ENCODE measurements at places on chromosomes 5 and 9. TPM values are rescaled to one million over a fixed set of nuclear protein-coding genes. Genes with fewer than 3 reads are reported as not detected.
A peak's percentile ranks its signal among the peaks of the same experiment; 100 is the strongest.

DNA sequence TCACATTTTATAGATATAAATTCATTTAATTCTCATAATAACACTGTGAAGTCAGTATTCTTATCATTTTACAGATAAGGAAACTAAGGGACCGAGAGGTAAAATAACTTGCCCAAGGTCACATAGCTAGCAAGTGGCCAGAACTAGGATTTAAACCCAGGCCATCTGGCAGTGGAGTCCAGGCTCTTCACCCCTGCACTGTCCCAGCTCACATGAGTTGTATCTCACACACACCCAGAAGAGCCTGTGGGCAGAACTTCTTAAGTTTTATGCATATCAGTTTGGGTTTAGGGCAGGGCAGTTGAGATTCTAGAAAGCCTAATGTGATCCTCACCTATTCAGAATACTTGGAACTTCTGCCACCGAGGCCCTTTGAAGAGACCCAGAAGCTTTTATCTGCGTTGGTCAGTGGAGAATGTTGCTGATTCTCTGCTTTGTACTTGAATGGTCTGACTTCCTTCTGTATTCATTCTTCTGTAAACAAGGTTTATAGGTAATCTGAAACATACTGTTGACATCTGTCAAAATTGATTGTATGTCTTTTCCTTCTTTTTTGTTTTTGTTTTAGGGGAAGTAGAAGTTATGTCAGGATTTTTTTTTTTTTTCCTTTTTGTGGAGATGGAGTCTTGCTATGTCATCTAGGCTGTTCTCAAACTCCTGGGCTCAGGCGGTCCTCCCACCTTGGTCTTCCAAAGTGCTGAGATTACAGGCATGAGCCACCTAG lies 75.8 kb downstream of the KIAA1958 start:
- no peak for DNase-seq

DNA sequence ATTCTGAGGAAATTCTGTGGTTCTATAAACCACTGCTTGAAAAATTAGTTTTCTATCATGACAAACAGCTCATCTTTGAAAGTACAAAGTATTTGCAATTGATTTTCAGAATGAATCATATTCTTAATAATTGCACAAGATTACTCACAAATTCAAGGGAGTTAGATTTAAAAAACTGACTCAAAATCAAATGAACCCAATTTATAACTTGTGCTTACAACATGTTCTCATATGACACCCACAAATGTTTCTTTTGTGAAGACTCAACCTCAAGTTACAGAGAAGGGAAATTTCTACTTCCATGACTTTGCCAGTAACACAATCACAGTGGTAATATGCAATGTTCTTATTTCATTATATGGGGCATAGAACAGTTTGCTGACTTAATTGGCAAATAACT lies 272.0 kb upstream of the ACTBL2 start:
- no peak for DNase-seq

DNA sequence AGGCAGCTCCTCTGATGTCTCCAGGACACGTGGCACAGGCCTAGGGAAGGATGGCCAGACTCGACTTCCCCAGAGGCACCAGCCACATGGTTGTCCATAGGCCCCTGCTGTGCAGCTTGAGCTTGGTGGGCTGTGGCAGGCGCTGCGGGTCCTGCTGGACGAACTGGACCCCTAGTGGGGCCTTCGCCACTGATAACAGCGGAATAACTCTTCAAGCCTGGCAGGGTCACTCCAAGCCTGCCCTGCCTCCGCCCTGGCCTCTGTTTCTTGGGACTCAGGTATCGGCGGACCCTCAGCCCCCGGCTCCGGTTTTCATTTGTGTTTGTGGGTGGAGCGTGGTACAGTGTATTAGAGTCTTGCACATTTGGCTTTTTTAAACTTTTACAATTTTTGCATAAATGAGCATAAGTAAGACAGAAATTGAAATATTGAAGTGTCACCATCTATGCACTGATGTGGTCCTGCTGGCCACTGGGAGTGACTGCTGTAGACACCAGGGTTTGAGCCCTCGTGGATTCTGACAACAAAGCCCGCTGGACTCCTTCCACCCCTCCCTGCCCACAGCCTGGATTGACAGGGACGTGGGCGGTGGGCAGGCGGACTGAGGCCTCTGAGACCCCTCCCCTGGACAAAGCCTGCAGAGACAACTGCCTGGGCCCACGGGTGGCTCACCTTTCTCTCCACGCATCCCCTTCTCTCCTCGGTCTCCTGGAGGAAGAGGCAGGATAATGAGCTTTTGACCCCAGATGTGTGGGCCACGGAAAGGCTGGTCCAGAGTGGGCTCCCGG lies 3.8 kb downstream of the FCN1 start:
- DNase-seq, result peak; percentile 23

DNA sequence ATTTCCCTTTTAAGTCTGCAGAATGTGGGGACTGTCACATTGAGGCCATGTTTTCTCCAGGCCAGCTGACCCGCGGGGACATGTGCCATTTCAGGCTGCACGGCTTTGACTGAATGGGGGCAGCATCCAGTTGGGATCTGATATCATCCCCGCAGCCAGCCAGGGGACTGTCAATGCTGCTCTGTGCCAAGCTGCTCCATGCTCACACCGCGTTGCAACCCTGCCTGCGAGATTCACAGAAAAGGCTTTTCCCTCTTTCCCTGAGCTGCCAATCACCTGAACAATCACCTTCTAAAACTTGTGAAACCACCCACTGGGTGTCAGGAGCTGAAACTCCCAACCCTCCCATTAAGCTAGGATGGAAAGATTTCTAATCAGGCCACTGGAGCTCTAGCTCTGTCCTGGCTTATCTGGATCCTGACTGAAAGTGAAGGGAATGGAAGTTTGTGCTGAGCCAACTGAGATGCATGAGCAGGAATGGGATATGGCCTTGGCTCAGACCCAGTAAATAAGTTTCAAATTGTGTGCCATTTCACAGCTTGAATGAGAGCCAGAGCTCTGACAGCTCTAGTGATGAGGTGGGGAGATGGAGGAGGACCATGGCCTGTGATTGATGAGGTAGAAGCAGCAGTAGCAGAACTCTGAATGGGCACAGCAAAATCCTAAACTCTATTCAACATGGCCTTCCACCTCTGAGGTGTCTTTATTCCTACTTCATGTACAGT lies 34.5 kb upstream of the ZNF366 start:
- no peak for DNase-seq

GRCh38 chr5:160021831-160022446 lies 13.0 kb downstream of the TTC1 start:
- peak; percentile 58 for DNase-seq

DNA sequence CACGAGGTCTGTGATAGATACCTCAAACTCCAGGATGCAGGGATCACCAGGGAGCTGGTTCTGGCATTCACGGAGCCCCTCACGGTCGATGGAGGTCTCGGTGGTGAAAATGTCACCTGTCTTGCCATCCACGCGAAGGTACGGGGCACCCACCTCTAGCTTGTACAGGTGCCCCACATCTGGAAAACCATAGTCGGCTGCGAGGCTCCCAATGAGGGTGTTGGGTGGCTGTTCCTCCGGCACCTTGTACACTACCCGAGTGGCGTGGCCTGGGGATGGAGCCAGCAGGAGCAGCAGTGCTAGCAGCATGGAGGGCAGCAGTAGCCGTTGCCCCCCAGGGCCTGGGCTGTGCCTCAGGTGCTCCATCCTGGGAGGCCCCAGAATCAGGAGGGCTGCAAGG lies 9.2 kb downstream of the PCDH1 start:
- no peak for DNase-seq

DNA sequence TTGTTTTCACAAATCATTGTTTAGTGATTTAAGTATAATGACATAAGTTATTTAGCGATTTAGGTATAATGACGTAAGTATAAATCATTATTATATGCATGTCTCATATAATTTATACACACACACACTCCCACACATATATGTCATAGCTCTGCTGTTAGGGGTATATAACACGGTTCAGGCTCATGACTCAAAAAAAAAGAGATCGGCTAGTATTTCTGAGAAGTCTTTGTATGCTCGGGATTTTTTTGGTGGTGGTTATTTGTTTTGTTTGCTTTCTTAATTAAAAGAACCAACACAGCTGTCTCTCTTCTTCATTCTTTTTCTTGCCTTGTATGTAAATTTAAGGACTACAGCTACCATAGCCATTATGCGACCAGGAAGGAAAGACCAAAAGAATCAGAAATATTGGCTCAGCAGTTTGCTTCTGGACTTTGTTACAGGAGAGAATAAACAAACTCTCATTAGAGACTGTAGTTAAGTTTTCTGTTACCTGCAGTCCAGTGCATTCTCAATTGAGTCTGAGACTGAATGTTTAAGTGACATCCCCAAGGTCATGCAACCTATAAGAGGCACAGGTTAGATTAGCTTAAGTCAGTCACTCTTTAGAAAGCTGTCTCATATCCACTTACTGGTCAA lies 83.2 kb upstream of the NREP start:
- no peak for DNase-seq

GRCh38 chr5:90902651-90903386 lies 344.2 kb downstream of the ADGRV1 start:
- DNase-seq, result no peak

- DNase-seq, result no peak
These were observed 473.2 kb downstream of the ENC1 start for GRCh38 chr5:74167206-74167929.

DNA sequence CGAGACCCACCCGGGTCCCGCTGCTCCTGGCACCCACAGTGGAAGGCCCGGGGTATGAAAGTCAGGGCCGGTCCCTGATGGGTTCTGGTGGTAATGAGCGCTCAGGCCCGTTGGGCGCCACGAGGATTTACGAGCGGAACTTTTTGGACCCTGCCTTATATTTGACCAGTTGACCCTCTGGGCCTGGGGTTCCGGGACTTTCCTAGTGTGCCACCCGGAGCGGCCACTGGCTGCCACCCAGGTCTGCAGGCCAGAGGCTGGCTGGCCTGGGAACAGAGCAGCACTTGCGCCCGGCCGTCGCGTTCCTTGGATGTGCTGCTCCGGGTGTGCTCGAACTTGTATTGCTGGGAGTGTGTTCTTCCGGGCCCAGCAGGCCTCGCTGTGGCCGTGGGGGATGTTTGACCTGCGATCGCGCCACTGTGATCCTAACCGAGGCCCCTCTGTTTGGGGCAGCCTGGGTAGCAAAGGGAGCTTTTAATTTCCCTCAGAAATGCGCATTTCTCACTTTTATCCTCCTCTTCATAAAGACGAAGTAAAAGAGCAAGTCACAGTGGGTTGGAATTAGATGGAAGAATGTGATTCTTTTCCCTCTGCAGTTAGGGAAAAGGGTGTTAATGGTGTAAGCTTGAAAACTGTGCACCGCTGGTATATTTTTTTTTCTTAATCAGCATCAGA lies 1.2 kb downstream of the F2RL1 start:
- peak; percentile 69 for DNase-seq

GRCh38 chr9:129023908-129024233 lies 4.3 kb downstream of the SH3GLB2 start:
- no peak for DNase-seq

DNA sequence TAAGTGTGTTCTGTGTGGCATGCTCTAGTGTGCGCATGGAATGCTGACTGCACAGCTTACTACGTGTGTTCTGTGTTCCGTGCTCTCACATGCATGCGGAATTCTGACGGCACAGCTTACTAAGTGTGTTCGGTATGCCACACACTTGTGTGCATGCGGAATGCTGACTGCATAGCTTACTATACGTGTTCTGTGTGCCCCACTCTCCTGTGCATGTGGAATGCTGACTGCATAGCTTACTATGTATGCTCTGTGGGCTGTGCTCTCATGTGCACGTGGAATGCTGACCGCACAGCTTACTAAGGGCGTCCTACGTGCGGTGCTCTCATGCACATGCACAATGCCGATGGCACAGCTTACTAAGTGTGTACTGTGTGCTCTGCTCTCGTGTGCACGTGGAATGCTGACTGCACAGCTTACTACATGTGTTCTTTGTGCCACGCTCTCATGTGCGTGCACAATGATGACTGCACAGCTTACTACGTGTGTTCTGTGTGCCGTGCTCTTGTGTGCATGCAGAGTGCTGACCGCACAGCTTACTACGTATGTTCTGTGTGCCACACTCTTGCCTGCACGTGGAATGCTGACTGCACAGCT lies 548.9 kb downstream of the IRX1 start:
- DNase-seq, result no peak

DNA sequence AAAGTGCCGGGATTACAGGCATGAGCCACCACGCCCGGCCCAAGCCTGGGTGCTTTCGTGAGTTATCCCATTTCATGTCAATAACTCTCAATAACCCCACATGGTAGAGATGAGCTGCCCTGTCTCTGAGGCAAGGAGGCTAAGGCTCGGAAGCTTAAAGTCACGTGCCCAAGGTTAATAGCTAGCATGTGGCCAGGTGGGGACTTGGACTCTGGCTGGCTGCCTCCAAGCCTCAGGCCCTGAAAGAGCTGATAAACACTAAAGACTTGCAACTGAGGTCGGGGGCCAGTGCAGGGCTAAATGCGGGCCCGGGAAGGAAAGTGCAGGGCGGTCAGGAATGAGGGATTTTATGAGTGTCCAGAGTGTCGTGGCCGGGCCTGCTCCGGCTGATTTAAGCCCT lies 30.9 kb upstream of the BARHL1 start:
- no peak for DNase-seq

- DNase-seq, result no peak
These were observed 15.0 kb upstream of the TEX48 start for GRCh38 chr9:114696814-114697544.

DNA sequence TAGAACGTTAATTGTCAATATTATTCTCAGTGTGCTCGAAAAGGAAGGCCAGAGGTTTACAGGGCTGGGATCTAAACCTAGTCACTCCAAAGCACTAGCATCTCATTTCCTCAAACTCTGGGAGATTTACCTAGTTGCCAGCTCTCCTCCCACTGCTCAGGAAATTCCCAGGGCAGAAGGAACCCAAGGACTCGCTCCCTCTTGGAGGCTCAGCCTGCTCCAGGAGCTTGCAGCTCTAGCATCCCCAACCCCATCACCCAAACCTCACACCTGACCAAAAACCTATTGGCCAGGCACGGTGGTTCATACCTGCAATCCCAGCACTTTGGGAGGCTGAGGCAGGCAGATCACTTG lies 26.0 kb downstream of the SERINC5 start:
- no peak for DNase-seq

- no peak for DNase-seq
These were observed 69.8 kb upstream of the BASP1 start for GRCh38 chr5:17147617-17148016.

DNA sequence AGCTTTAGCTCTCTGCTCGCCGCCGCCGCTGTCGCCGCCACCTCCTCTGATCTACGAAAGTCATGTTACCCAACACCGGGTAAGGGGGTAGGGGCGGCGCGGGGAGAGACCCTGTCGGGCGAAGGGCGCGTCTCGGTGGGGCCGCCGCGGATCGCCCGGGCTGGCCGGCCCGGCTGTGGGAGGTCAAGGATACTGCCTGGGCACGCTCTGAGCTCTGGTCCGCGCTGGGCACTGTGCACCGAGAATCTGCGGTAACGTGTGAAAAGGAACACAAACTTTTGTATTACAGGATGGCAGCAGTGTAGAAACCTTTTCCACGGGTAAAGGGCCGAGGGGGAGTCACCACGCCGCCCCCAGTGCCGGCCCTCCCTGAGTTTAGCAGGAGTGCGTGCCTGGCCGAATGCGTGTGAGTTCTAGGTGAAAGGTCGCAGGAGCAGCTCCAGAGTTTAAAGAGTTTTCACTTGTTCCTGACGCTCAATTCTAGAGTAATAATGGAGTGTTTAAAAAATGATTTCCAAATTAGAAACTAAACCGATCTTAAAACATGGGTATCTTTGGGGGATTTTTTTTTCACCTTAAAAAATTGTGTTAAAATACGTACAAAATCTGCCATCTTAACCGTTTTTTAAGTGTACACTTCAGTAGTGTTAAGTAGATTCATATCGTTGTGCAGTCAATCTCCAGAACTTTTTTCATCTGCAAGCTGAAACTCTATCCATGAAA lies at the start of gene HSDL2:
HSDL2 (plus strand) TSS at position 7 of the 723 bp plus-strand sequence; CDS start at position 63, 56 bp downstream.
- no peak for DNase-seq

GRCh38 chr5:37552770-37553719 lies 173.9 kb downstream of the WDR70 start:
- no peak for DNase-seq

The SLC2A8 gene
- total RNA-seq, result 23.3 TPM

The MLANA gene
- total RNA-seq, result not detected

The HTR4 gene
- total RNA-seq, result not detected

The BTNL8 gene
- 0.21 TPM for total RNA-seq
